Brain pericyte (primary cell): ENCODE measurements at places on chromosomes 2 and 18.

DNA sequence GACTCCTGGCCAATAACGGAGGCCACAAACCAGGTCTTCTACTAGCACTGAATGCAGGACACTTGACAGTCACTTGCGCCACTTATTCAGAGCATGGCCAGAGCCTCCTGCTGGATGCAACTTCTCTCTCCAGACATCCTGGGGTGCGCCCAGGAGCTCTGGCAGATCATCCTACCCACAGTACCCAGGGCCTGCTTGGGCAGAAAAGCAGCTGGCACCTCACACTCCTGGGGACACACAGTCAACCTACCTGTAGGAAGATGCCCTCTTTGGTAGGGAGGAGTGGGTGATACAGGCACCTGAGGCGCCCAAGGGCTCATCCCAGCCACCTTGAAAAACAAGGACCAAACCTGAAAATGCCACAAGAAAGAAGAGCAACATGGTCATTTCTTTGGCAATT lies 13.3 kb downstream of the GALNT14 start:
- no peak for DNase-seq

- no peak for DNase-seq
Measured at GRCh38 chr2:180553094-180553715, 427.2 kb upstream of the UBE2E3 start.

DNA sequence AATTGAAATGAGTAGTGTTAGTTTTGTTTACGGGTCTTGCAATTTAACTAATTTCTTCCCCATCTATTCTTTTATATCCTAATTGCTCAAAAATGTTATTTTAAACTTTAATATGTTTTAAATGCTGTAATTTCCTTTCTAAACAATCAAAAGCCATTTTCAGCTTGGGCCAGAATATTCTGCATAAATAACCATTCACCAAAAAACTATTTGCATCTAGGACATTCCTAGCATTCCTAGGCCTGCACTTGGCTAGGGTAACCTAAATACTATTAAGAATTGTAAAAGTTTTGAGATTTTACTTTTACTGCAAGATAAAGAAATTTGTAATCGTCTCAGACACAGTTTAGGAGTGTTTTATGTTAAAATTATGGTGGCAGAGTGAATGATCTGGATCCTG lies 7.8 kb upstream of the ETAA1 start:
- no peak for DNase-seq

DNA sequence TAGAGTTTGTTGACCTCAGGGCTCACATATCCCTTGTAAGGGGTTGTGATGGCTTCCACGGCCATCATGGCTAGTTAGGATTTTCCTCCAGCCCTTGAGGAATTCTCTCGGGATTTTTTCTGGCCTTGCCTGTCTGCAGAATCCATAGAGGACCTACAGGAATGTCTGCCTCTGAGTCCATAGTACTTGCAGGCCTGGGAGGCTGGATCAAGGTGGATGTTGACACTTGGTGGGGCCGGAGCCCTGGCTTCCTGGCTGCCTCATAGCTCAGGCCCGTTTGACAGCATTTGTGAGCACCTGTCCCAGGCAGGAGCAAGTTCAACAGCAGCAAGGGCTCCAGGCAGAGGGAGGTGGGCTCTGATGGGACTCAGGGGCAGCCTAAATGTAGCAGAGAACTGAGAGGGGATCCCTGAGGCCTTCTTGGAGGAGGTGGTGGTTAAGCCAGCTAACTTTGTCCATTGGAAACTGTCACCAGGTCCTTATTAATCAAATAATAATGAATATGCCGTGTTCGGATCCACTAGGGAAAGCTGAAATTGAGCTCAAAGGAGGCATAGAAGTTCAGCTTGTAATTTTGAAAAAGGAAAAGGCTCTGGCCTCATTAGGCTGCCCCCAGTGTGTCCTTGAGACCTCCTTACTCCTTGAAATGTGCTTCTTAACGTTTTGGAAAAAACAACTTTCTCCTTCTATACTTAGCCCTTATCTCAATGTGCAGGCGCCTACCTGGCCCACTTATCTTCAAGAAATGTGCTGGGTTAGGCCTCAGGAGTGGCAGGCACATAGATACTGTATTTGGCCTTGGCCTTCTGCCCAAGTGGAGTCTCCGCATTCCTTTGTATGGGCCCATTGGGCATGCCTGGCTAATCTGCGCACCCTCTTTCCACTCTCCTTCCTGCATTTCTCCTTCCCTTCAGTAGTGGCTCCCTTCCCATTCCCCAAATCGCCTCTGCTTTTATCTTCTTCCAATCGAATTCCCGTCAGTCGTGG lies 66.9 kb downstream of the HPCAL1 start:
- no peak for DNase-seq

DNA sequence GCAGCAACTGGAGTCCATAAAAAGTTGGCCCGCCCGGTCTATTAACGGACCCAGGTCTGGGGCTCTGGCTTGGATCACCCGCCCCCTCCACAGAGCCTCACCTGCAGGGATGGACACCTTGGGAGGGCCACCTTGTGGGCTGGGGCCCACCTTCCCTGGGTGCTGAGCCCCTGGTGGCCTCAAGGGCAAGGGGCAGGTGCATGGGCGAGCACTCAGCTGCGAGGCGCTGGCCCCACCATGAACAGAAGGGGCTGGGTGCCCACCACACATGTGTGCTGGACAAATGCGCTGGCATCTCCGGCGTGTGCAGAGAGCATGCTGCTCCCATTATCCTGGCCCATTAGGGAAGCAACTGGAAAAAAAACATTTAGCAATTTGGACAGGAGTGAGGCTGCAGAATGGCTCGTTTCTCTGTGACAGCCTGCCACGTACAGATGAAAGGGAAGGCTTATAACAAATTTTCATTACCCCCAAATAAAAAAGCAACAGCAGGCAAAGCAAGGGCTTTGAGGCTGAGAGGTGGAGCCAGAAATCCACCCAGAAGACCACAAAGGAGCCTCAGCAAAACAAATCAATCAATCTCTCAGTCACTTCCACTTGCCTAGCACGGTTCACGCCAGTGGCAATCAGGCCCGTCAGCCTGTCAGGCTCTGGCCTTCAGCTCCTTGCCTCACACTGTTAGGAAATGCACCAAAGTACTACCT lies 253.1 kb upstream of the ZNF521 start:
- DNase-seq: no peak

GRCh38 chr18:36628435-36629137 lies 200.2 kb downstream of the TPGS2 start:
- no peak for DNase-seq

DNA sequence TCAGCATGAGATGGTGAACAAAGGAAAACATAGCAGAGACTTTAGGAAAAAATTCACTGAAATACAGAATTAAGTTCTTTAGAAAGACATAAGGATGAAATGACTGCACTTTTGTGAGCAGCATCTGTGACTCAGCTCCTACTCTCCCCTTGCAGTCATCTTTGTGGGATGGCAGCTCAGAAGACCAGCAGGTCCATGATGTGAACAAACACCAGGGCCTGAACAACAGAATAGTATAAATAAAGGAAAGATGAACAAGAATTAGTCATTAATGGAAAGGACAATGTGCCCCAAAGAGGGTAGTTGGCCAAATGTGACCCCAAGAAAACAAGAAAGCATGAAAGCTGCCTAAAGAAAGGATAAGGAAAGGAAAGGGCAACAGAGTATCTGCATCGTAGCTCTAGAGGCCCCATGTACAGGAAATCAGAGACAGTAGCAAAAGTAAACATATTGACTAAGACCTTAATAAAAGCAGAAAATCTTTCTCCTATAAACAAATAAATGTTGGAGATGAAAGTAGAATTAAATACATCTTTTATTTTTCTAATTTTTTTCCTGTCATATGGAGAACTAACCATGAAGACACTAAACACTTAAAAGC lies 318.0 kb downstream of the ZEB2 start:
- DNase-seq: no peak

DNA sequence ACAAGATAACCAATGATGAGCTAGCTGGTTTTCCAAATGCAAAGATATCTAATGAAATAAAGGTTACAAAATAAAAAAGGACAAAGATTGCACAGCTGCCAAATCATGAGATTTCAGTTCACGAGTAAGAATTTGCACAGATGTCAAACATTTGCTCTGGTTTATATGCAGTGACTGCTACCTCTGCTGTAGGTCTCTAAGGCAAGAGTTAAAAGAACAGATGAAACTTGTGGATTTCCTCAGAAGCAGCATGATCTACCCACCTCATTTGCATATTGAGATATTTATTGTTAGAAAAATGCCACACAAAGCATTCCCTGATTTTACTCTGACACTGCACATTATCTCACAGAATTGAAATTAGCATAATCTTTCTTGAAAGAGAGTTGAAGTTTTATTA lies 763.2 kb upstream of the ZEB2 start:
- no peak for DNase-seq

DNA sequence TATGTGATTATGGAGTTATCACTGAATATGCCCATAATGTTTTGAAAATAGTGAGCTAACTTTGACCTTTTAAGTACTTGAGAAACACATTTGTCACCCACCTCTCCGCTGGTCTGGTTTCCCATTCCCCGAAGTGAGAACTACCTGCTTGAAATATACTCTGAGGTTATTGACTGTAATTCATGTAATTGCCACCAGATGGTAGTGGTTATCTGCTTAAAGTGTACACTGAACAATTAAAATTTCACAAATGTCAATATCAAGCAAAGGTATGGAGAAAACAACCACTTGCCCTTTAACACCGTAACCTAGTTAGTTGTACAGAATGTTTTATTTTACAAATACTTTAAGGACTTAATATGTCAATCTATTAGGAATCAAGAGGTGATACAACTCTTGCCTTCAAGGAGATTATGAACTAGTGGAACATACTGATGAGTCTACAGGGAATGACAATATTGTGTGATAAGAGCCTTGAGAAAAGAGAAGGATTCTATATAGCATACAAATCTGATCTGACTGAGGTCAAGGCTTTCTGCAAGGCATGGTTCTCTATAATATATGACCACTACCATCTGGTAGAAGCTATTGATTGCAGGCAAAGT lies 316.8 kb upstream of the KCNH7 start:
- peak; percentile 8 for DNase-seq

GRCh38 chr18:22093731-22094357 lies 75.5 kb upstream of the GATA6 start:
- DNase-seq: no peak

DNA sequence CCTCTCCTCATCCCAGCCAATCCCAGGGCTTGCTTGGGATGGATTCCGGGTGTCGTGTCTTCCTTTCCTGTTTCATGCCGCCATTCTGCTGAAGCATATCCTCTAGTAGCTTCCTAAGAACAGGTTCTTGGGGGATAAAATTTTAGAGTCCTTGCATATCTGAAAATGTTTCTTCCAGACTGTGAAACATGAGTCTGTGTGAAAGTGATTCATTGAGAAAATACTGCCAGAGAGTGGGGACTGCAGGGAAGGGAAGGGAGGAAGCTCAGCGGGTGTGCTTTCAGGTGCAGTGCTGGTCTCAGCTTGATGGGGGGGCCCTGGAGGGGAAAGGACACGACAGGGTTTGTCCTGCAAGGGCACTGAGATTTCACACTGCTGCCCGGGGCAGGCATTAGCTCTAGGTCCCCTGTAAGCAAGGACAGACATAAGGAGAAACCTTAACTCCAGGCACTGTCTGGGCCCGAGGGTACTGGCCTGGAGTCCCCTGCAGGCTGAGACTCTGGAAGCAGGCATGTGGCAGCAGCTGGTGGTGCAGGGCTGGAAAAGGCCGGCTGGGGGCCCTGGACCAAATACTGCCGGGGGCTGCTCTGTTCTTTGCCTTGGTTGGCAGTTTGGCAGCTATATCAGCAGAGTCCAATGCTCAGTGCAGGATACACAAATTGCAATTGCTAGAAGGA lies 97.6 kb upstream of the HS6ST1 start:
- no peak for DNase-seq

GRCh38 chr2:74097574-74097973 lies 50.1 kb downstream of the BOLA3 start:
- DNase-seq: no peak

DNA sequence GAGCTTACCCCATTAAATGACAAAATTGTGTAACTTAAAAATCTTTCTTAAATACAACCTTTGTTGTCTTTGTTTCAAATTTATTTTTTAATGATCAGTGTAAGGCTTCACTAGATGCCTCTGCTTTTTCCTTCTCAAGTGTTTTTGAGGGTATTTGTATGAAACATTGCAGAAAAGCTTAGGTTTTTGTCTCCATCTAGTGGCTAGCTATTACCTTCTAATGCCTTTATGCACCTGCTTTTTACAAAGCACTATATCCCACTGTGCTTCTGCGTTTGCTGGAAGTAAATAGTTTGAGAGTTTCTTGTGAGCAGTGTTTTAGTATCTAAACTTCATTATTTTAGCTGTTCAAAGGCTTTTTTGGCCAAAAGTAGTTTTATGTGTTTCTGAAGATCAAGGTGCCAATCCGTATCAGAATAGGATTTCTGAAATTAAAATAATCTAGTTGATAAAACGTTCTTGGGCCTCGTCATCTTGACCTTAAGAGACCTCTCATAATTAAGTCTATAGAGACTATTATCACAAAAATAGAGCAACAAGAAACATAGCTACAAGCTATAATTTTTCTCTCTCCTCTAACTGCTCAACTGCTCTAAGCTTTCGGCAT lies 47.0 kb downstream of the IWS1 start:
- DNase-seq: peak; percentile 30

GRCh38 chr2:239412905-239413603 lies 12.2 kb upstream of the HDAC4 start:
- DNase-seq: no peak

- no peak for DNase-seq
Measured at GRCh38 chr2:129709956-129710598, 269.4 kb upstream of the RAB6C start.

DNA sequence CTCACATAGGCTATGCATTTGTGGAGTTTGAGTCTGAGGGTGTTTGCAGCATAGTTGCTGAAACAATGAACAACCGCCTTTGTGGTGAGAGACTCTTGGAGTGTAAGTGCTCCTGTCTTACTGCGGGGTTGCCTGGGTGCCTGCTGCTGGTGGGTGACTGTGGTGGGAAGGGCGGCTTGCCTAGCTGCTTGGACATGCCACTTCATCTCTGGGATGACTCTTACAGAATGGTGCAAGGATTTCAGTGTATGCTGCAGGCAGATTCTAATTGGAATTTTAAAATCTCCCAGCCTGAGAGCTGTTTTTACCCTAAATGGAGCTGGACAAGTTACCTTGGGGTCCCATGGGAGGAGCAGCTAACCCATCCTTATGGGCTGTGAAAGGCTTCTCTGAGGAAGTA lies 50.1 kb downstream of the CYP27C1 start:
- DNase-seq: no peak

DNA sequence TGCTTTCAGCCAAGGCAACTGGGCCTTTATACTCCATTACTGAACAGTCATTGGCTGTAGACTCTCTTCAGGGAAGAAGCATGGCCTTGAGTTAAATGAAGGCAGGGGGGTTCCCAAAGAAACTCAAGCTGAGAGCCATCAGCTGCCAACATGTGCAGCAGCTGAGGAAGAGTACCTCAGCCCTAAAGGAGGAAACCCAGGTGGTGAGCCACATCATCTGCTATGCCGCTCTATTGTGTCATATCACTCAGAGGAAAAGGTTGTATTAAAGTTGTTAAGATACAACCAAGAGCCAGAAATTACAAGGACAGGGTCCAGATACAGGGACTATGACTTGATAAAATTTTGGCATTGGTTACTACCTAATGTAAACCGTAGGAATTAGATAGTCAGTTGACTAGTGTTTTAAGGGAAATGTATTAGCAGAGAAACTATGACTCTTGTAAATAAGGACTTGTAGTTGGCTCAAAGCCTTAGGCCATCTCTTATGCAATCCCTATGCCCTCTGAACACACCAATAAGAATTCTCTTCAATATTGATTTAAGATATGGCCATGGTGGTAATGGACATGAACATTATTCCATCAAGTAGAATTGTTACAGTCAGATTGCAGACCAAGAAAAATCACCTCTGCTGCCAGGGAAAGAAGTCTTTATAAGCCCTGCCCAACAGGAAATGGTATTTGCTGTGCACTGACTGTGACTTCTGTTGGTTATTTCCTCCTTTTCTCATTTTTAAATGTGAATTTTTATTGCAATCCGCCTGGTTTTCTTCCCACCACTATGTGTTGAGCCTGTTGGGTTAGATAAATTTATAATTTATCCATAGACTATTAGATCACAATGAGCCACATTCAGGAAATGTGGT lies 9.2 kb upstream of the LRPPRC start:
- DNase-seq: no peak
